DND-41 (cell line): ENCODE measurements at places on chromosomes 1 and 21.

DNA sequence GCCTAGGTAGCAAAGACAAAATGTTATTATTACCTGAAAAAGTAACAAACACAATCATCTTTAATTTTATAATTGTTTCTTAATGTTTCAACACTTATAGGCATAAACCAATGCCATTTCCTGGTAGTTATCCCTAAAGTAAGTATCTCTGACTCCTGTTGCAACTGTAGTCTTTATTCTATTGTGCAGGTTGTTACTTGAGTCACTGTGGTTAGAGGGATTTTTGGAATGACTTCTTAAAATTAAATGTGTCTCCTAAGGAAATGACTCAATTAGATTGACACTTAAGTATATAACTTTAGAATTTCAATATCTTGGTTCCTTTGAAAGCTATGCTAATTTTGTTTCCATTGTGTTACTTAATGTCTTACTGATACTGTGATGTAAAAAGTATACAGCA, 143.9 kb downstream of the PHTF1 start:
- DNase-seq = no peak
- H3K27ac ChIP-seq = no peak overlapping the region
- peaks cover 2% of the 10 kb centered on the region; the same call in 1 of the 2 replicates for H3K36me3 ChIP-seq
- H3K27me3 ChIP-seq = no peaks in the 10 kb centered on the region

DNA sequence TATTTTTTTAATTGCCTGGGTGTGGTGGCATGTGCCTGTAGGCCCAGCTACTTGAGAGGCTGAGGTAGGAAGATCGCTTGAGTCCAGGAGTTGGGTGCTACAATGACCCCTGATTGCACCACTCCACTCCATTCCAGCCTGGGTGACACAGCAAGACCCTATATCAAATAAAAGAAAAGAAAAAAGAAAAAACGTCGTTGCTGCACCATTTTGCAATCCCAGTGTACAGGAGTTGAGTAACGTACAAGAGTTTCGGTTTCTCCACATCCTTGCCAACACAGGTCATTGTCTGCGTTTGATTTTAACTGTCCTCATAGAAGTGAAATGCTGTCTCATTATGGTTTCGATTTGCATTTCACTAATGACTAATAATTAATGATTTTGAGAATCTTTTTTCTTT, 7.9 kb downstream of the ZNF684 start:
- no peak for DNase-seq
- H3K27ac ChIP-seq = no peak overlapping the region
- H3K4me3 ChIP-seq = no peak overlapping the region
- H3K4me1 ChIP-seq = no peaks in the 10 kb centered on the region

DNA sequence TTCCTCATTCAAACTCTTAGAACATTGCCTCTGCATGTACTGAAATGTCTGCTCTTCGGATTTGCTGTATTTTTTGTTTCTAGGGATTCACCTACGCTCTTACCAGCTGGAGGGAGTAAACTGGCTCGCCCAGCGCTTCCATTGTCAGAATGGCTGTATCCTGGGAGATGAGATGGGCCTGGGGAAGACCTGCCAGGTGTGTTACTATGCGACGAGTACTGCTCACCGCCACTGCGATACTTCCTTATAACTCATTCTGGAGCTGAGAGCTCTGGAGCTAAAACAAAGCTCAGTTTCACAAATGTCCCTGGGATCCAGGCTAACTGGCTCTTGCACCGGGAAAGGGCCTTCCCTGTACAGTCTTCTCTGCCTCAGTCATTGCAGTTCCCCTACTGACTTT, 10.1 kb downstream of the CHD1L start:
- no peak for DNase-seq
- H3K4me3 ChIP-seq = no peak overlapping the region
- no peaks in the 10 kb centered on the region for H3K27me3 ChIP-seq
- H3K36me3 ChIP-seq = peaks cover 56% of the 10 kb centered on the region

- no peak overlapping the region for H3K4me3 ChIP-seq
- H3K27me3 ChIP-seq = no peaks in the 10 kb centered on the region
- DNase-seq = no peak
- H3K36me3 ChIP-seq = no peaks in the 10 kb centered on the region
- no peaks in the 10 kb centered on the region for H3K4me1 ChIP-seq
These were observed 98.9 kb downstream of the DHRS3 start for GRCh38 chr1:12518931-12519692.

- H3K27ac ChIP-seq = no peak overlapping the region
- no peak for DNase-seq
- H3K4me3 ChIP-seq = no peak overlapping the region
- no peaks in the 10 kb centered on the region for H3K27me3 ChIP-seq
These were observed 6.7 kb upstream of the SNAPIN start for GRCh38 chr1:153651771-153652170.

DNA sequence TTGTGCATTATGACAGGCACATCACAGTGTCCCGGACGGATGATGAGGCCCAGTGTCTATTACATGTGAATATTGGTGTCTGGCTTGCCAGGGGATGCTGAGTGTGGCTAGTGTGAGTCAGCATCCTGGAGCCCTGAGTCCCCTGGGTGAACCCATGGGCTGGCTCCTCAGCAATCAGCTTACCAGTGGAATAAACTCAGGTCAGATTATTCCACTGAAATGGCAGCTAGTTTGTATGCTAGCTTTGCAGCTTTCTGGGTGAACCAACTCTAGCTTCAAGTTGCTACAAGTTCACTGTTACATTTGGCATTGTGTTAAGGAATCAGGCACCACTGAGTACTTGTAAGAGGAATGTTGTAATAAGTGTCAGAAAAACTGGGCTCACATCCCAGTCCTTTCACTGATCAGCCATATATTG, 23.9 kb upstream of the RPTN start:
- no peak overlapping the region for H3K27ac ChIP-seq
- no peak for DNase-seq
- no peaks in the 10 kb centered on the region for H3K36me3 ChIP-seq
- no peaks in the 10 kb centered on the region for H3K4me1 ChIP-seq

DNA sequence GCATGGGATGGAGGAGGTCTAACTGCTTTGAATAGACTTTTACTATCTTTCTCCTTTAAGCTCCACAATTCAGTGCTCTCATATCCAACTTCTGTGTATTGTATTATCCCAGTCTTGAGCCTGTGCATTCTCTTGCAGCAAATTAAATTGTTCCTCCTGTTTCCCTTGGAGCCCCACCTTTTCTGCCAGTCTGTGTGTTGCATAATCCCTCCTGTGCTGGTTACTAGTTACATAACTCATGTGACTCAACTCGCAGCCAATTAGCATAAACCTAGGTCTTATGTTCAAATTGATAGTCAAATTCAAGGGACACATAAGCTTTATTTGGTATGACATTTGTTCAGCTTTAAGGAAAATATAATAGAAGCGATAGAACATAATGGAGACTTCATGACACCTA, 1863.5 kb downstream of the MRPL39 start:
- H3K27me3 ChIP-seq = no peaks in the 10 kb centered on the region
- no peak overlapping the region for H3K27ac ChIP-seq
- H3K4me1 ChIP-seq = no peaks in the 10 kb centered on the region

DNA sequence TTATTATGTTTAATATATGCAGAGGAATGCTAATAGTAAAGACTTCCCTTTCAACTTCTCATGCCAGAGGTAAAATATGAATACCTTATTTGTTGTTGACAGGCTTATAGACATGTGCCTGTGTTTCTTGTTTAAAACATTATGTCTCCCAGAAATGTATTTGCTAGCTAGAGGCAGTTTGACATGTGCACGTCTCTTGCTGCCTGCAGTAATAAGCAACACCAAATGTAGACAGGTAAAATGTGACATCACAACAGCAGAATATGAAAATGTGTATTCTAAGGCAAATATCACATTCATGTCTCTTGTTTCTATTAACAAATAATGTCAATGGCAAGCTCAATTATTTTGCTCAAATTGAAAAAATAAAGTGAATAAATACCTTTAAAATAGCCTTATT, 80.2 kb upstream of the NEGR1 start:
- DNase-seq = no peak
- peaks cover 20% of the 10 kb centered on the region for H3K4me1 ChIP-seq
- no peaks in the 10 kb centered on the region for H3K36me3 ChIP-seq
- no peak overlapping the region for H3K4me3 ChIP-seq
- no peak overlapping the region for H3K27ac ChIP-seq
- H3K27me3 ChIP-seq = no peaks in the 10 kb centered on the region

DNA sequence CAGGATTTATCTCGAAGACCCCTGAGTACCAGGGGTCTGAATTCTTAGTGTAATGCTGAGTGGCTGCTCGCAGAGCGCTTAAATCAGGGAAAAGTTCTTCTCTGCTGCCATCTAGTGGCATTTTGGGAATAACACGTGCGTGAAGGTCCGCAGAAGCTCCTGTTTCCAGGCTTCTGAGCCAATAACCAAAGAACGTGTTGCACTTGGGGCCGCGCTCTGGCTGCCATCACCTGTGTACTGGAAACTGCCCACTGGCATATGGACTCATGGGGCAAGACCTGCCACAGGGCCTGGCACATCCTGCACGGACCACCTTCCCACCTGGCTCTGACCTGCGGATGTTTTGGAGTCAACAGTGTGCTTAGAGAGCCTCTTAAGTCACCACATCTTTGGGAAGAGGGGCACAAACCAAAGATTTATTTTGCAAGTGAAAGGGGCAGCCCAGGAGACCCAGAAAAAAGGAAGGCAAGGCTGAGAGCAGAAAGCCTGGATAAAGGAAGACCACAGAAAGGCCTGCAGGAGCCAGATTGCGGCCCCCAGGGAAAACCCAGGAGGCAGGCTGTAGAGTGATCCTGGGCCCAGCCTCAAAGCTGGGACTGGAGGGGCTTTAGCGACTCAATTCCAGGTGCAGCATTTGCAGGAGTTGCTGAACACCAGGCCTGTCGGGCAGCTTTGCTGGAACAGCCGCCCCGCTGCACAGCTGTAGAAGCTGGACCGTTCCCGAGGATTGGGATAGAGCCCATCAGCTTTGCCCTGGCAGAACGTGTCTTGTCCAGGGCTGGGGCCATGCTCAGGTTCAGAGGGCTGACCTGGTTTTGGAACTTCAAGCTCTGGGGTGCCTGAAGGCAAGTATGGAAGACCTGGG, 13.0 kb downstream of the CHIT1 start:
- no peaks in the 10 kb centered on the region for H3K36me3 ChIP-seq

DNA sequence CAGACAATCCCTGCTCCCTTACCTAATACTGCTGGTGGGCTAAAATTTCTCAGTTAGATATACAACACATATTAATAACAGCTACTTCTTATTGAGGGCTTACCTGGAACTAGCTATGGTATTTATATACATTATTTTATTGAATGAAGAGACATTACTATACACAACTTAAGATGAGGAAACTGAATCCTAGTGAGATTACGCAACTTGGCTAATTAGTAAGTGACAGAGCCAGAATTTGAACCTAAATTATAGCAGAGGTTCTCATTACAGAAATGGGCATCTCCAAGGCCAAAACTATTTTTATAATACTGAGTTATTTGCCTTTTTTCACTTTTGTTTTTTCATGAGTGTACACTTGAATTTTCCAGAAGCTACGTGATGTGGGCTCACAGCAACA, 44.5 kb upstream of the SMYD2 start:
- peaks cover 4% of the 10 kb centered on the region for H3K27me3 ChIP-seq
- no peak overlapping the region for H3K4me3 ChIP-seq
- no peak overlapping the region for H3K27ac ChIP-seq
- no peaks in the 10 kb centered on the region for H3K36me3 ChIP-seq

DNA sequence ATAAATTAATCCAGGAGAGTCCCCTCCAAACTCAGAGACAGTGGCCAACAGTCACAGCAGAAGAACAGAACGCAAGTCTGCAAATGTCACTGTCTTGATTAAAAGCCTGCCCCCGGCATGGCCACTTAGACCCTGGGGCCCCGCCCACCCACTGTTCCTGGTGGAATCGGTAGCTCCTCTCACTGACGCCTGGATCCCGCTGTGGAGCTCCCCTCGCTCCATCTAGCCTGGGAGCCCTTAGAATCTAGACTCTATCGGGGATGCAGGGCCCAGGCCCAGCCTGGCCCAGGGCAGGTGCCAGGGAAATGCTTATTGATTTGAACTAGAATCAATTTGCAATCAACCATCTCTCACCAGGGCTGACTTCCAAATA, 21.4 kb upstream of the PLEKHG5 start:
- no peak overlapping the region for H3K27ac ChIP-seq
- no peaks in the 10 kb centered on the region for H3K4me1 ChIP-seq
- H3K4me3 ChIP-seq = no peak overlapping the region

- peaks cover 14% of the 10 kb centered on the region; the same call in 1 of the 2 replicates for H3K36me3 ChIP-seq
- peak overlapping the region; percentile 74 for H3K27ac ChIP-seq
- H3K4me1 ChIP-seq = peaks cover 50% of the 10 kb centered on the region
- H3K4me3 ChIP-seq = no peak overlapping the region
These were observed 25.3 kb upstream of the PIK3CD start for GRCh38 chr1:9626201-9626608.

- no peaks in the 10 kb centered on the region for H3K4me1 ChIP-seq
- DNase-seq = no peak
- H3K27me3 ChIP-seq = no peaks in the 10 kb centered on the region
- H3K4me3 ChIP-seq = no peak overlapping the region
These were observed 47.6 kb downstream of the ATP6V1G3 start for GRCh38 chr1:198492872-198493271.

DNA sequence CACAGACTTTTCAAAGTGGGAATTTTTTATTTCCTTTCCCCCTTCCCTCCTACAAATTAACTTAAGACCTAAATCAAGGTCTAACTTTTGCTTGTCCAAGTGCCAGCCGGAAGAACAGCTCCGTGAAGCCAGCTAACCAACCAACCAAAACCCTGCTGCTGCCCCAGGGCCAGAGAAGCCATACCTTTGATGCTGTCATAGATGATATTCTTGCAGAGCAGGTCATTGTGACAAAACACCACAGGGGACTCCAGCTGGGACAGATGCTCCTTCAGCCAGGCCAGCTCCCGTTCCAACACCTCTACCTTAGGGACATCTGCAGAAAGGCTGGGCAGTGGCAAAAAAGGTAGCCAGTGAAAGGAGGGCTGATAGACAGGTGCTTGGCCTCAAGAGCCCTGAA, 10.7 kb downstream of the ETNK2 start:
- H3K27ac ChIP-seq = no peak overlapping the region
- peaks cover 3% of the 10 kb centered on the region for H3K27me3 ChIP-seq
- no peak for DNase-seq
- no peaks in the 10 kb centered on the region for H3K36me3 ChIP-seq
- no peaks in the 10 kb centered on the region for H3K4me1 ChIP-seq
- H3K4me3 ChIP-seq = no peak overlapping the region

DNA sequence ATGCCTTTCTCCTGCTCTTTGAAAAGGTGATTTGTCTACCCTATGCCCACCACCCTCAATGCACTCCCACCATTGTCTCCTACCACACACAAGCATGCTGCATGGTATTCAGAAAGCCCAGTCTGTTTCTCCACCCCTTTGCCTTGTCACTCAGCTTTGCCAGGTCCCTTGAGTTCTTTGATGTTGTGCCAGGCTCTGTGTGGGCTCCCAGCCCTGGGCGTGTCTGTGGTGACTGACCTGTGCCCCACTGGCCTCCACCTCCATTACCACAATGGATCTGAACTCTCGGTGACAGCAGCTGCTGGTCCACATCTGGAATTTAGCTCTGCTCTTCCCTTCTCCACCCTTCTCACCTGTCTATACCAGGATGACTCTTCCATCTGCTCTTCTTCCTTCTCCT, 34.9 kb downstream of the ATP2B4 start:
- H3K27ac ChIP-seq = peak overlapping the region; percentile 11; the same call in 1 of the 2 replicates
- peaks cover 9% of the 10 kb centered on the region for H3K4me1 ChIP-seq
- no peak overlapping the region for H3K4me3 ChIP-seq
- H3K36me3 ChIP-seq = peaks cover 28% of the 10 kb centered on the region
- DNase-seq = no peak

GRCh38 chr1:170291516-170291915, 145.8 kb downstream of the NTMT2 start:
- H3K27ac ChIP-seq = no peak overlapping the region
- no peaks in the 10 kb centered on the region for H3K27me3 ChIP-seq
- no peak overlapping the region for H3K4me3 ChIP-seq
- H3K4me1 ChIP-seq = no peaks in the 10 kb centered on the region
- H3K36me3 ChIP-seq = no peaks in the 10 kb centered on the region
